ENCODE measurements at places on chromosomes 6 and 20. TPM values are rescaled to one million over a fixed set of nuclear protein-coding genes. Genes with fewer than 3 reads are reported as not detected.

BEND6 gene
- 0.27 TPM for total RNA-seq

FGD2 gene
- total RNA-seq = 27.5 TPM

SLC17A9 gene
- total RNA-seq = 18.8 TPM

CALHM6 gene
- total RNA-seq = 3.9 TPM

ENPP4 gene
- total RNA-seq = 32.2 TPM

DNA sequence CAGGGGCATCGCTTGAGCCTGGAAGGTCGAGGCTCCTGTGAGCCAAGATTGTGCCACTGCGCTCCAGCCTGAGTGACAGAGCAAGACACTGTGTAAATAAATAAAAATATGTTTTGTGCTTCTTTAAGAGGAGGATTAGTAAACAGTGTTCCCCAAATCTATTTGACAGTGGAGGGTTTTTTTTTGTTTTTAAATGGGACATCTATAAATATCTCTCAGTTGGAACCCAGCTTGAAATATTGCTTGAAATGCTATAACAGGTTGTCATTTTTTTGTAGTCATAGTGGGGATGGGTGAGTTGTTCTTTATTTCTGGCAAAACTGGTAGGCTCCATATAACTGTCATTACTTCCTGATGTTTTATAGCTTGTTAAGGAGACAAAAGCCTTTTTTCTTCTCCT, 54.3 kb downstream of the CARMIL1 start:
- H3K36me3 ChIP-seq = no peaks in the 10 kb centered on the region
- no peak overlapping the region for H3K27ac ChIP-seq
- DNase-seq = no peak
- H3K4me3 ChIP-seq = no peak overlapping the region

DNA sequence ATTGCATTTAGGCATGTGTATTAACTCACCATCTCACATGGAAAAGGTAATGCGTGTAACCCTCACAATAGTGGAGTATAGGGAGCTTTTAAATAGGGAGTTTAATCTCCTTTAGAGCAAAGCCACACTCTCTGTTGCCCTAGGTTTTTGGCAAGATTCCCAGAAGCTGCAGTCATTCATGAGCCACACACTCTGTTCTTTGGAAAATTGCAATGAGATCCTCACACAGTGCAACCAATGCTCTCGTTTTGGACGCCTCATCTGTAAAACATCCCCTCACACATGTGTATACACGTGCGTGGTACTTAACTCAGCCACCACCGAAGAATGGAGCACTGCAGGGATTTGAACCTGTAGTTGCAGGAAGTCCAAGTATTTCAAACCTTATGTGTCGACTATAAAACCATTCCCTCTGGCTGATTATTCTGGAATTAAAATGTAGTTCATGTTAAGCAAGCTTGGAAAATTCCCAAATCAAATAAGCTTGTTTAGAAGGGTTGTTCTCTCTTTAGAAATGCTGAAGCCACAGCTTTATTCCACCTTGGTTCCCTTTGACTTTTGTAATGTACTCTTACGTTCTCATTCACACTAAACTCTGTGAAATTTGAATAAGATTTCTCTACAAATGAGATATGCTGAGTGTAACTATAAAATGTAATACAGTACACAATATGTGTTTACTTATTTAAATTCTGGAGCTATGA, 489.8 kb upstream of the MANEA start:
- H3K27me3 ChIP-seq = no peaks in the 10 kb centered on the region
- no peaks in the 10 kb centered on the region for H3K4me1 ChIP-seq
- no peak for DNase-seq
- H3K4me3 ChIP-seq = no peak overlapping the region
- no peak overlapping the region for H3K27ac ChIP-seq

DNA sequence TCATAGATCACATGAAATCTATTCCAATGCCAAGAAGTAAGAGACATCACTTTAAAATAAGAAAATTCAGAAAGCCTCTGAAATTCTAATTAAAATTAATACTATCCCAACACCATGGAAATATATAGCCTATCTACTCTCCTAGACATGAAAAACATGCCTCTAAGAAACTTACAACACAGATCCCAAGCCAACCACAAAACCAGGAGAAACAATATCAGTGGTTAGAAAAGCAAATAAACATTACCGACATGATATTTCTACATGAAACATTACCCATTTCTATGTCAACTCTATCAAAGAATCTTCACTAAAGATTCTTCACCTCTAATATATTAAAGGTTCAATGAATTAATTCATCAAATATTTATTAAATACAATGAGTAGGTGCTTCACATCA, 4.8 kb downstream of the EPB41L2 start:
- no peaks in the 10 kb centered on the region for H3K27me3 ChIP-seq
- peaks cover 18% of the 10 kb centered on the region for H3K4me1 ChIP-seq

DNA sequence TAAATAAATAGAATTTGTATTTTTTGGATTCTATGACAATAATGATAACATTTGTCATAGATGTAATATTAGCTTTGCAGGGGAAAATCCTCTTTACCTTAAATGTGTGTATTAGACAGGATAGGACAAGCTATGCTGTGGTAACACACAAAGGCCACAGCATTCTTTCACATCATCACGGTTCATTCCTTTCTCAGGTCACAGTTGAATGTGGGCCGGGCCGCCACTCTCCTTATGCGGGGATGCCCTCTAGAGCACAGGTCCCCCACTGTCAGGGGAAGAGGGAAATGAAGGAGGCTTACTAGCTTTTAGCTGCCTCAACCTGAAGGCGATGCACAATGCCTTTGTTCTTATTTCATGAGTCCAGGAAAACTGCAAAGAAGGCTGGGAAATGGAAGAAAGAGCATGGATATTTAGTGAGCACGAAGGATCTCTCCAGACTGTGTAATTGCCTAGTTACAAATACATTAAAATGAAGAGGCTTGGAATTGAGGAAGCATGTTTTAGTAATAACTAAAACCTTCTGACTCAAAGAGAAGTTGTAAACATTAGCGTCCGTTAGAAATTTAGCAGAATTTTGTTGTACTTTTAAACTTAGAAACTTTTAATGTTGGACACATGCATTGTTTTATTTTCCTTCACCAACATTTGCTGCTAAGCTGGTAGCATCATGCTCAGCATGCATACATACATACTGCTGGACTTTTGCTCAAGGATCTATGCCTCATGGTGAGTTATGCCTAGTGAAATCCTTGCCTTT, 248.9 kb upstream of the FOXQ1 start:
- no peaks in the 10 kb centered on the region for H3K36me3 ChIP-seq
- no peak for DNase-seq
- H3K4me3 ChIP-seq = no peak overlapping the region
- no peaks in the 10 kb centered on the region for H3K4me1 ChIP-seq
- H3K27me3 ChIP-seq = no peaks in the 10 kb centered on the region

GRCh38 chr6:109872549-109872948, 105.6 kb upstream of the GPR6 start:
- H3K36me3 ChIP-seq = no peaks in the 10 kb centered on the region
- H3K4me3 ChIP-seq = no peak overlapping the region
- no peak overlapping the region for H3K27ac ChIP-seq
- DNase-seq = no peak

GRCh38 chr20:59784365-59784764, 149.1 kb downstream of the SYCP2 start:
- H3K27me3 ChIP-seq = no peaks in the 10 kb centered on the region
- no peak overlapping the region for H3K27ac ChIP-seq
- H3K36me3 ChIP-seq = no peaks in the 10 kb centered on the region
- H3K4me3 ChIP-seq = no peak overlapping the region
- H3K4me1 ChIP-seq = no peaks in the 10 kb centered on the region

- no peaks in the 10 kb centered on the region for H3K27me3 ChIP-seq
- H3K4me3 ChIP-seq = no peak overlapping the region
- H3K4me1 ChIP-seq = no peaks in the 10 kb centered on the region
- H3K36me3 ChIP-seq = no peaks in the 10 kb centered on the region
Measured at GRCh38 chr20:35297740-35298139, 5.5 kb upstream of the FAM83C start.

- DNase-seq = no peak
- H3K4me3 ChIP-seq = no peak overlapping the region
- H3K27ac ChIP-seq = no peak overlapping the region
- no peaks in the 10 kb centered on the region for H3K36me3 ChIP-seq
- H3K27me3 ChIP-seq = no peaks in the 10 kb centered on the region
Measured at GRCh38 chr20:10178727-10179313, 39.8 kb upstream of the SNAP25 start.

DNA sequence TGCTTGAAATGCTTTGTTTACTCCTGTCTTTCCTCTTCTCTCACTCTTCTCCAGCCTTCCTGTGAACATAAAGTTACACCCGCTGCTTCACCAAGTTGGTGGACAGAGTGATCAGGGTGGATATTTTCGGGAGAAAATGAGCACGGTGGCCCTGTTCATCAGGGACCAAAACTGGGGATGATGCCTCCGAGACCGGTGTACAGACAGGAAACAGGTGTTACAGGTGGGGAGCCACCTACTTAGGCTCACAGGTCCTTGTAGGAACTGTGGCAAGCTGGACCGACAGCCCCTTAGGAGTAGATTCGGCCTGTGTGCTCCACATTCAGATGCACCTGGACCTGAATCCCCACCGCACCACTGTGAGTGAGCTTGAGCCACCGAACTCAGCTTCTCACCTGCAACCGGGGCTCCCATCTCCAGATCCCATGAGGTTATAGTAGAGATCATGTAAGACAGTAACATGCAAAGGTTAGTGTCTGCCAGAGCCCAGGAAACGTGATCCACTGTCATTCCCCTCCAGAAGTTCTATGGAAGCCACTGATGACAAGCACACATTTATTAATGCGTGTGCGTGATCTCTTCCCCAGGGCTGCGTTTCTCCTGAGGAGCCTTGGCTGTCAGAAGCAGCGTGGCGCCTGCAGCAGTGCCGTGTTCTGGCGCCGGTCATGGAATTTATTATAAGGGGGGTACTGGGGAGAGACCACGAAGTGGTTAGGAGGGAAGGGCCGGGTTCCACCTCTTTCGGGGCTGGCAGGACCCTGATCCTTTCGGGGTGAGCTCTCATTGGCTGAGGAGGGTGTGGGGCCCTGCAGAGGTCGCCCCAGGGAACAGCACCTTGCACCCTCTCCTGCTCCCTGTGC, 94.2 kb downstream of the ERMARD start:
- DNase-seq = no peak
- H3K4me3 ChIP-seq = no peak overlapping the region
- H3K36me3 ChIP-seq = no peaks in the 10 kb centered on the region
- H3K27me3 ChIP-seq = no peaks in the 10 kb centered on the region
- no peaks in the 10 kb centered on the region for H3K4me1 ChIP-seq

DNA sequence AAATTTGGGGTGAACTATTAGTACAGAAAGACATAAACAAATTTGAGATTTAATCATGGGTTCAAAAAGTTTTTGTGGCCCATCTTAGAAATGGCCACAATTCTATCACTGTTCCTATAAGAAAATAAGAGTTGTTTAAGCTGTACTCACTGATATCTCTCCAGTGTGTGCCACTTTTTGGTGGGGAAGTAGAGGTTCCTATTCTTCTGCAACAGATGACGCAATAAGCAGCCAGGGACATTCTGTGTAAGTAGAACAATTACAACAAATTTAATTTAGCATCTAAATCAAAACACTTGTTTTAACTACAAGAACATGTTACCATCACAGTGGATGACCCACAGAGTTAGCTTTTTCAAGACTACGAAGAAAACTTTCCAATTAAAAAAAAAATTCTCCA, 9.9 kb downstream of the SERAC1 start:
- peaks cover 7% of the 10 kb centered on the region for H3K36me3 ChIP-seq
- H3K4me1 ChIP-seq = peaks cover 9% of the 10 kb centered on the region
- H3K27me3 ChIP-seq = no peaks in the 10 kb centered on the region
- no peak for DNase-seq

DNA sequence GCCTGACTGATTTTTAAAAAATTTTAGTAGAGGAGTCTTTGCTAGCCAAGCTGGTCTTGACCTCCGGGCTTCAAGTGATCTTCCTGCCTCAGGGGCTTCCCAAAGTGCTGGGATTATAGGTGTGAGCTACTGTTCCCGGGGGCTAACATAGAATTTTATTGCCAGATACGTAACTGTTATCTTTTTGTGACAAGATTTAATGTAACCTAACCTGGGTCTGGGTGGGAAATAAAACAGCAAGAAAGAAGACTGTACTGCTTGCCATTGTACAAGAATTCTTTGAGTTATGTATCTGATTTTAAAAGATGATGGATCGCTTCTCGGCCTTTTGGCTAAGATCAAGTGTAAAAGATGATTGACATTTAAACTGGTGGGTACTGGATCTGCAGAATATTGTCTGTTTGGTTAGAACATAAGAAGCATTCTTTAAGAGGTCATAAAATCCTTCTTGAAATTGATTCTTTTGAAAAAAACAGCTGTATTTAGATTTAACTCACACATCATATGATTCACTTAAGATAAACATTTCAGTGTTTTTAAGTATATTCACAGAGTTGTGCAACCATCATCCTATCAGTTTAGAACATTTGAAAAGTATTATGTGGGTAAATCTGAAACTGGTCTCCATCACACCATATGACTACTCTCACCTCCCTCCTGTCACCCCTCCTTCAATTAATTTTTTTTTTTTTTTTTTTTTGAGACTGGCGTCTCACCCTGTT, 21.6 kb downstream of the TPX2 start:
- DNase-seq = no peak
- no peaks in the 10 kb centered on the region for H3K27me3 ChIP-seq
- no peaks in the 10 kb centered on the region for H3K4me1 ChIP-seq
- no peak overlapping the region for H3K4me3 ChIP-seq
- H3K27ac ChIP-seq = no peak overlapping the region

GRCh38 chr6:85114581-85114935, 335.3 kb upstream of the NT5E start:
- H3K27ac ChIP-seq = no peak overlapping the region
- DNase-seq = no peak
- H3K4me3 ChIP-seq = peak overlapping the region; percentile 61

DNA sequence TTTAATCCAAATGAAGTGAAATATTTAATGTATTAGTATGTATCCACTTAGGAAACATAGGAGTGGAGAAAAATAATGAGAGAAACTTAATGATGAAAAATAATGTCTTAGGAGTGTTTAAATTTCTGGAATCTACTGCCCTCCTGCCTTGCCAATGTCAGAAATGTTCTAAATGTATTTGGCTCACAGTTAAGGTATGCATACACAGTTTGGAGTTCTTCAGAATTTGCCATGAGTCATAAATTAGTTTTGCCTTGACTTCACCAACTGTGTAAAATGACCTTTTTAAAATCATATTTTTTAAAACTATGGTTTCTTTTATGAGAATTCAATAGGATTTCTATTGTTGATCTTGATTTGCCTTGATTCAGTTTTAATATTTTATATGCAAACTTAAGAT, 191.7 kb upstream of the HSF2 start:
- no peak overlapping the region for H3K4me3 ChIP-seq
- H3K4me1 ChIP-seq = no peaks in the 10 kb centered on the region
- H3K27me3 ChIP-seq = no peaks in the 10 kb centered on the region
- no peak overlapping the region for H3K27ac ChIP-seq

GRCh38 chr20:62048821-62049291, 16.8 kb downstream of the TAF4 start:
- no peak overlapping the region for H3K4me3 ChIP-seq
- H3K27me3 ChIP-seq = no peaks in the 10 kb centered on the region
- H3K27ac ChIP-seq = no peak overlapping the region
- no peaks in the 10 kb centered on the region for H3K4me1 ChIP-seq

DNA sequence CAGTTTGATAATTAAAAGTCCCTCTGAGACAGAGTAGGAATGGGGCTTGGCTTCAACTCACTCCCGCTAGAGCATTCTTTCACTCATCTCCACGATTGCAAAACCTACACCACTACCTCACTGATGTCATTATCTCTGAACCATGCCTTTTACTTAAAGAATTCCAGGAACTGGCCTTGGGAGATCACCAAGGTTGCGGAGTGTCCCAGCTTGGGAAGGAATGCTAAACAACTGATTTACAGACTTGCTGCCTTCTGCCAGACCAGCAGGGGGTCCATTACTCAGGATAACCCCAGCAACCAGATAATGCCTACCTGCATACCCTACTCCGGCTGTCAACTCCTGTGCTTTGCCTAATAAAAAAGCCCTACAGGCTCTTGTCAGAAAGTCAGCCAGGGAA, 102.2 kb upstream of the RALGAPA2 start:
- DNase-seq = no peak
- no peaks in the 10 kb centered on the region for H3K4me1 ChIP-seq
- no peak overlapping the region for H3K4me3 ChIP-seq
- H3K36me3 ChIP-seq = no peaks in the 10 kb centered on the region
- H3K27me3 ChIP-seq = no peaks in the 10 kb centered on the region
